ENCODE measurements at places on chromosomes 12 and 14. TPM values are rescaled to one million over a fixed set of nuclear protein-coding genes. Genes with fewer than 3 reads are reported as not detected.

DNA sequence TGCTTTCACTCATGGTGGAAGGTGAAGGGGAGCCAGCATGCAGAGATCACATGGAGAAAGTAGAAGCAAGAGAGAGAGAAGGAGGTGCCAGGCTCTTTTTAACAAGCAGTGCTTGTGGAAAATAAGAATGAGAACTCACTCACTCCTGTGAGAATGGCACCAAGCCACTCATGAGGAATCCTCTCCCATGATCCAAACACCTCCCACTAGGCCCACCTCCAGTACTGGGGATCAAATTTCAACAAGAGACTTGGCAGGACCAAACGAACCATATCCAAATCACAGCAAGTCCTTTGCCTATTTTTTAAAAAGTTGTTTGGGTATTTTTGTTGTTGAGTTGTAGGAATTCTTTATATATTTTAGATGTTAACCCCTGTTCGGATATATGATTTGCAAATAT is 245.9 kb upstream of the ARID2 start:
- no peak for DNase-seq

GRCh38 chr12:53593707-53594106 is 32.5 kb downstream of the ATF7 start:
- DNase-seq, result no peak

- DNase-seq, result no peak
These were observed 14.6 kb upstream of the DENND5B start for GRCh38 chr12:31605531-31605930.

ACSS3 gene
- total RNA-seq, result 32.4 TPM
